HEK293T (cell line): ENCODE measurements at places on chromosomes 11 and 22.
A peak's percentile ranks its signal among the peaks of the same experiment; 100 is the strongest.

- DNase-seq = no peak
Observed at GRCh38 chr11:65658174-65659021, 4.3 kb downstream of the RELA start.

DNA sequence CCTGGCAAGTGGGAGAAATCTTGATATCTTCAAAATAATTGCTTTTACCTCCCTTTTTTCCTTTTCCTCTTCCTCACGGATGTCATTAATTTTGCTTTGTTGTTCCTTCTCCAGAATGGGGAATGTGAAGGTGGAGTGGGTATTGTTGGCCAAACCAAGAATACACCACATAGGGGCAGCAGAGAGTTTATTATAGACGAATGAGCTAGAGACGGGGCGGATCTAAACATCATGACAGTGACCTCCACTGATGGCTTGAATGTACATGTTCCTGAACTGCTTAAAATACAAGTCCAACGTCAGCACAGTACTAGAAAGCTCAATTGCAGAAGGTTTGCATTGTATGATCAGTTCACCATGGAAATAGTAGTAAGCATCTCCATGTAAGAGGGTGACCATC, 122.3 kb upstream of the SNX19 start:
- peak; percentile 22 for DNase-seq

- DNase-seq = no peak
Observed at GRCh38 chr11:45818961-45819605, 14.1 kb downstream of the SLC35C1 start.

DNA sequence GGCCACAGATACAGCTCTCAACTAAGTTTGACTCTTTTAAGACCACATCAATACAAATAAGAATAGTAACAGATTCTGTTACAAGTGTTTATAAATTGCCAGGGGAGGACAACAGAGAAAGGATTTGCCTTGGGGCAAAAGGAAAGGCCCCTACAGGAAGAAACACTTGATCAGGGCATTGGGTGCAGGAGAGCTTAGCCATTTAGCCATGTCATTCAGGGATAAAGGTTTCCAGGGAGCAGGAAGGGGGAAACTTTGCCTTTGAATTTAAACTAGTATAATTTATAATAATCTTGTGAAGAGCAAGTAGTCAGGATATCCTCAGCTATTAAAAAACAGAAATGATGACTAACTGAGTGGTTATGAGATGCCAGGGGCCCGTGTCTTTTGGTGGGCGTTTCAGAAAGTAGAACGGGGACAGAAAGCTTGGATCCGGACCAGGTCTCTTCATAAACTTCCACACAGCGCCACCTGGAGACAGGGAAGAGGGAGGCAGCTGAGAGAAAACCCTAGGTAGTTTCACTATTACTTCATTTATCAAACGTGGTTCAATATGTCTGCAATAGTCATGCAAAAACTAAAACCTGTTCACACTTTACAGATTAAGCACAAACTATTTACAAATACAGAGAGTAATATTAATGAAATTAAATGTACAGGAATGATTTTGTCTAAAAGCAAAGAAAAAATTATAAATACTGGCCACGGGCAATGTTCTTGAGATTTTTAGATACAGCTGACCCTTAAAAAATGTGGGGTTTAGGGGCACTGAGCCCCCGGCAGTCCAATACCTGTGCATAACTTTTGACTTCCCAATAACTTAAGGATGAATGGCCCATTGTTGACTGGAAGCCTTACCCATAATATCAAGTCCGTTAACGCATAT, 11.0 kb upstream of the SLC5A4 start:
- peak; percentile 82 for DNase-seq

GRCh38 chr22:31398231-31398630, 1.2 kb upstream of the DRG1 start:
- DNase-seq = no peak

DNA sequence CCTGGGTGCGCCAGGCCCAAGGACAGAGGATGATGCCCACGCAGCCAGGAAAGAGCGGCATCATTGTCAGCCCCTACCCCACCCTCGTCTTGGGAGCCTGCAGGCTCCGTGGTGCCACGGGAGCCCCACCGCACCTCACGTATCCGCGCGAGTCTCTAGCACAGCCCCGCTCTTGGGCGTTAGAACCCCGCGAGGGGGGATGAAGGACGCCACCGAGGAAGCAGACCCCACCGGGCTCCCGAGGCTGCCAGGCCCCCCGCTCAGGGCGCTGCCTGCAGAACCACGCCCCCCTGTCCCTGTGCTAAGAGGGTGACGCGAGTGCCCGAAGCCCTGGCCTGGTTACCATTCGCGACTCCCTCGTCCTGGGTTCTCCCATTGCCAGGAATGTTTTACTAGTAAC, 52.3 kb upstream of the MS4A8 start:
- DNase-seq = no peak

- DNase-seq = no peak
Observed at GRCh38 chr11:70070706-70071105, 7.4 kb upstream of the ANO1 start.

DNA sequence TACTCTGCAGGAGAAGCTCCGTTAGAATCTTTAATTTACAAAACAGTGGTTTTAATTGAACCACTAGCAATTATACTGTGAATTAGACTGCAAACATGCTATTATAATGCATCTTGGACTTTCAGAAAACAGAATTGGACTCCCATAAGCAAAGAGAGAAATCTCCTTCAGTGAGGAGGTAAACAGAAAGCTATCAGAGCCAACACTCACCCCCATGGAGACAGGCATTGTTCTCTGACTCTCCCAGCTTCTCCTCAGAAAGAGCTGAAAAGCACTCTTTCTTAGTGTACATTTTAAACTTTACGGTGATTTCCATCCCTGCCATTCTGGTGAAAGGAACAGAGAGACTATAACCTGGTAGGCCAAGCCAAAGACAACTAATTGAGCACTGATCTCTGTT, 176.9 kb downstream of the GRIA4 start:
- DNase-seq = no peak

DNA sequence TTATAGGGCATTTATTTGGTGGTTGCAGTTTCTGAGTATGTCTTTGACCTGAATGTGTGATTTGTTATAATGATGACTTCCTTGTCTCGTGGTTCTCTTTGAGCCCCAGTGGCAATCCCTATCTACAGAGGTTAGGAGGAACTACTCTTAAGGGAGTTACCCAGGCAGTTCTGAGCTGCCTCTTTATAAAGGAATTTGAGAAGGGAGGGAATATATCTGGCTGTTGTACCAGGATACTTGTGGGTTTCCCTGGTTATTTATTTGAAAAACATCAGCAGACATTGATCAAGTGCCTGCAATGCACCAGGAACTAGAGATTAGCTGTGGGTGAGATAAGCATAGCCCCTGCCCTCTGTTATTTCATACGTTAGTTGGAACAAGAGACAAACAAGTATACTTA, 243.5 kb upstream of the ARHGAP20 start:
- no peak for DNase-seq

DNA sequence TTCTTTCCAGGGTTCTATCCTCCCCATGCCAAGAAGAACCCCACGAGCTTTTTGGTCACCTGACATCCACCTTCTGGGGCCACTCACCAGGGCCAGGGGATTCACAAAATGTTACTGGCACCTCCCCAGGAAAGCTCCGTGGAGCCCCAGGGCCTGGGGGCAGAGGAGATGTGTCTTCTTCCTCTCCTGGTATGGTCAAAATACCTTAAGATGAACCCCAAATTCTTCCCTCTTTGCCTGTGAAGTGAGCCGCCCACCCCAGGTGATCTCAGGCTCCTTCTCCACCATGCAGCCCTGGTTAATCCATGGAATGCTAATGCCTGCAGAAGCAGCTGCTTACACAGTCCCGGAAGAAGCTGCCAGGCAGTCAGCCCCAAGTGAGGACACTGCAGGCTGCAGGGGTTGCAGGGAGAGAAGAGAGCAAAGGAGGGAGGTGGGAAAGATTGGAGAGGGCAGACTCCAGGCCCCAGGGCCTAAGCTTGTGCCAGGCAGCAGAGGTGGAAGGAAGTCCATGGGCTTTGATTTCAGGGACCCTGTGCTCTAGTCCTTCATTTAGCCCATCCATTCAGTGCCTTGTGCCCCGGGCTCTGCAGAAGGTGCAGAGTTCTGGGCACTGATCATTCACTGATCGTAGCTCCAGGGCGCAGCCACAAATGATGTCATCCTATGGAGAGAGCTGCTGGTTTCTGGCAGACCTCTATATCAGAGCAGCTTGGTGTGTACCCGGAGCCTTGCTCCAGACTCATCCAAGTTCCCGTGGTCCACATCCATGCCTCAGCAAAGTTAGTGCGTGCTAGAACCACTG, 127.9 kb upstream of the NECTIN1 start:
- no peak for DNase-seq

DNA sequence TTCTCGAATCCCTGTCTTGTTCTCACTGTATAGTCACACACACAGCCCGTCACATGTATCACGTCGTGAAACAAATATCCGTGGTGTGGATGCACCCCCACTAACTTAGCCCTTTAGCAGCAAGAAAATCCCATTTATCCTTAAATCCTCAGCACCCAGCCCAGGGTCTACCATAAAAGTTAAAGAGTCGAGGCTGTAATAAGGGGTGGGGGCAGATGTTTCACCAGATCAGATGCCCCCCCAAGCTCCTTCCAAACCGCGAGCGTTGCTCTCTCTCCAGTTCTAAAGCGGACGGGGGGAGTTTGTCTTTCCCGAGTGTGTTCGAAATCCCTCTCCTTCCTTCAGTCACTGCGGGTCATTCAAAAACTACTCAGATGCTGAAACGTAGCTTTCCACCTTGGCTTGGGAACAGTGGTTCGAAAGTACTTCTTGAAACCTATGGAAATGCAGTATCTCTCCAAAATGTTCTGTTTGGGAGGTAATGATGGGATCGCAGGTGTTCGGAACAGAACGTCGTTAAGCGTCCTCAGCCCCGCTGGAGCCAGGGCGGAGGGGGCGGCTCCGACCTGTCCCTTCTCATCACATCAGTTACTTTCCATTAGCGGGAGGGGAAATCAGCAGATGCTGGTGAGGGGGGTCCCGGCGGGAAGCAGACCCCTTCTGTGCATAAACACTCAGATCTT, 156.2 kb downstream of the BRD1 start:
- DNase-seq = no peak

GRCh38 chr11:34308049-34308912, 49.5 kb downstream of the ABTB2 start:
- DNase-seq = no peak

DNA sequence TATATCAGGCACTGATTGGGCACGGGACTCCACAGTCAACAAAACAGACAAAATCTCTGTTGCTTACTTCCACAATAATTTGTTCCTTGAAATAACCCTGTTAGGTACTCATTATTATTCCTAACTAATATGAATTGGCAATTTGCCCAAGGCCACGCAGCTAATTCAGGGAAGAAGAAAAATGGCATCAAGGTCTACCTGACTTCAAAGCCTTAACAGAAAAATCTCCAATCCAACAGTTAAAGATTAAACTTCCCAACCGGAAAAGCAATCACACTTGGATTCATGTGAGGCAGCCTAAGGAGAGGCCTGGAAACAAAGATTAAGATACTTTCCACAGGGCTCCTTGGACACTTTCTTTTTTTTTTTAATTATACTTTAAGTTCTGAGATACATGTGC, 68.9 kb downstream of the PRCP start:
- no peak for DNase-seq

DNA sequence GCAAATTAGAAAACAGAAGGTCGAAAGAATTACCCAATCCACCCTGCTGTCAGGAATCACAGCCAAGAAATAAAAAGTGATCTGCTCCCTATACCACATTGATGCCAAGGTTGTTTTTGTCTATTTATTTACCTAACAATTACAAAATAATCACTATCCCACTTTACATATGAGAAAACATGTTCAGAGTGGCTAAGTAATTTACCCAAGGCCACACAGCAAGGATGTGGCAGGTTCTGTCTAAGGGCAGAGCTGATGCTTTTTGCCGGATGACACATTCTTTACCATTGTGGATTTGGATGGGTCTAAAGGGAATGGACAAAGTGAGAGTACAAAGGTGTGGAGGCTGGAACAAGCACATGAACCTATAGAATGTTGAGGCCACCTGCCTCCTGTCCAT, 460.7 kb downstream of the INSC start:
- no peak for DNase-seq

- DNase-seq = no peak
Observed at GRCh38 chr11:15651816-15652215, 537.1 kb downstream of the INSC start.

- peak; percentile 84 for DNase-seq
Observed at GRCh38 chr11:67382276-67383136, 9.1 kb upstream of the CLCF1 start.

- no peak for DNase-seq
Observed at GRCh38 chr11:57363131-57364080, 17.5 kb downstream of the PRG3 start.
